OCI-LY7 (cell line): ENCODE measurements at places on chromosomes 5 and 9.

DNA sequence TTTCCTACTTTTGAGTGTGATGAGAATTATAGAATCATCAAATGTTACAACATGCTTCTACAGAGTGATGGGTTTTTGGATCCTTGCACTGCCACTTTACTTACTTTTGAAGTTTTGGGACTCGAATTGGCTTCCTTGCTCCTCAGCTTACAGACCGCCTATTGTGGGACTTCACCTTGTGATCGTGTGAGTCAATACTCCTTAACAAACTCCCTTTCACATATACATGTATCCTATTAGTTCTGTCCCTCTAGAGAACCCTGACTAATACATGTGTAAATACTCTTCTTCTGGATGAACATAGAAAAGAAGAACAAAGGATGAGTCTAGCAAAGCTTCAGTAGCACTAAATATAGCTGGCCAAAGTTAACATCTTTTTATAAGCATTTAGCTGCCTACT lies 98.7 kb upstream of the PDE4D start:
- no peak for DNase-seq

- DNase-seq, result no peak
Observed at GRCh38 chr5:93289942-93290341, 291.1 kb downstream of the NR2F1-AS1 start.

DNA sequence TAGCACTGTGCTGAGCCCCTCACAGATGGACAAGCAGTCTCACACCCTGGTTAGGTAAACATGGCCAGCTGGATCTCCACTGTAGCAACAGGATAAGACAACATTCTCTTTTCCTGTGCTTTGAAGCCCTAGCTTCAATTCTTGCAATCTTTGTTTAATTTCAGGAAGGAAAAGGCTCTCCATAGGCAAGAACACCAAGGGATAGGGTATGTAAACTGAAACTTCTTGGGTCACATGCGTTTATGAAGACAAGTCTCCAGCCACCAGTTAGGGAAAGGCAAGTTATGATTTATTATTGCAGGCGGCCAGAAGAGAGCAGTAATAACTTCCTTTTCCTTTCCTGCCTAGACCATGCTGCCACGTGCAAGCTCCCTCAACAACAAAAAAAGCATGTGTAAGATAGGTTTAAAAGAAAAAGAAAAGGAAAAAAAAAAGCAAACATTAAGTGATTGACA lies 50.1 kb upstream of the POU5F2 start:
- no peak for DNase-seq

DNA sequence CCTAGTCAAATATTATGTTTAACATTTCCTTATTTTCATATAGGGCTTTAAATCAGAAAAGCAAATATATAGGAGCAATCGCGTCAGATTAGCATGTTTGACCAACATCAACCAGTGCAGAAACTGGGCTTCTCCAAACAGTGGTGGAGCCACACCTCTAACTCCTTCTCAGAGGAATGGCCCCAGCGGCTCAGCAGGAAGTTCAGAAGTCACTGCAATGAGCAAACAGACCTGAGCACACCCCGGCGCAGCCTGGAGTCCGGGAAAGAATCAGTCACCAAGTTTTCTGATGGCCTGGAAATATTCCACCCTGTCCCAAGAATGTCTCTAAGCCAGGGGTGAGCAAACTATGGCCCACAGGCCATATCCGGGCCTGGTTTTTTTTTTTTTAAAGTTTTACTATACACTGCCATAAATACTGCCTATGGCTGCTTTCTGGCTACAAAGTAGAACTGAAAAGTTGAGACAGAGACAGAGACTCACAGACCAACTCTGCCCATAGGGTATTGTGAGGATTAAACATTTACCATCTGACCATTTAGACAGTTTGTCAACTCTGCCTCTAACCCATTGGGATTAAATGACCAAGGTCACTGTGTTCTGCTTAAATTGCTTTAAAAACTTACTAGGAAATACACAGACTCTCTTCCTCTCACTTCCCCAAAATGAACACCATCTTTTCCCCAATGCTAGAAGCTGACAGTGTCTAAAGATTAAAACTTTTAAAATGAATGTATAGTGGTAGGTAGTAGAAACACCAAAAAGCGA lies 5.4 kb downstream of the GOLM1 start:
- no peak for DNase-seq

GRCh38 chr9:109497226-109498153 lies 617 bp downstream of the PTPN3 start:
- DNase-seq, result no peak

GRCh38 chr9:36603006-36603405 lies 30.3 kb downstream of the MELK start:
- no peak for DNase-seq

- no peak for DNase-seq
Observed at GRCh38 chr9:34961574-34962490, 3.7 kb downstream of the PHF24 start.

DNA sequence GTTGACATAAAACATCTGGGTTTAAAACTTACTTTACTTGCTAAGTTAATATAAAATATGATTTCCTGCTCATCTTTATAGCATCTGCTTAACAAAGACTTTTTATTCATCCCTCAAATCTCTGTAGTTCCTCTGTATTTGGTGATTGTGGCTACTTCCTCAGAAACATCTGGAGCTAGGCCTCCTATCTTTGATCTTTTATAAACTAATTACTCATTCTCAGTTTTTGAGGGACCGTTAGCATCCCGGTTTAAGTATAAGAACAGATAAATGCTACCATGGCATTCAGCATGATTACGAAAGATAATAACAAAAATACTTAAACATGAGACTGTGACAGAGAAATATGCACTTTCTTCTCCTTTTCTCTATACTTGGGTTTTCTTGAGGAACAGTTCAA lies 85.3 kb downstream of the SLC38A9 start:
- DNase-seq, result no peak

GRCh38 chr5:75023368-75024159 lies 28.8 kb downstream of the GCNT4 start:
- no peak for DNase-seq

DNA sequence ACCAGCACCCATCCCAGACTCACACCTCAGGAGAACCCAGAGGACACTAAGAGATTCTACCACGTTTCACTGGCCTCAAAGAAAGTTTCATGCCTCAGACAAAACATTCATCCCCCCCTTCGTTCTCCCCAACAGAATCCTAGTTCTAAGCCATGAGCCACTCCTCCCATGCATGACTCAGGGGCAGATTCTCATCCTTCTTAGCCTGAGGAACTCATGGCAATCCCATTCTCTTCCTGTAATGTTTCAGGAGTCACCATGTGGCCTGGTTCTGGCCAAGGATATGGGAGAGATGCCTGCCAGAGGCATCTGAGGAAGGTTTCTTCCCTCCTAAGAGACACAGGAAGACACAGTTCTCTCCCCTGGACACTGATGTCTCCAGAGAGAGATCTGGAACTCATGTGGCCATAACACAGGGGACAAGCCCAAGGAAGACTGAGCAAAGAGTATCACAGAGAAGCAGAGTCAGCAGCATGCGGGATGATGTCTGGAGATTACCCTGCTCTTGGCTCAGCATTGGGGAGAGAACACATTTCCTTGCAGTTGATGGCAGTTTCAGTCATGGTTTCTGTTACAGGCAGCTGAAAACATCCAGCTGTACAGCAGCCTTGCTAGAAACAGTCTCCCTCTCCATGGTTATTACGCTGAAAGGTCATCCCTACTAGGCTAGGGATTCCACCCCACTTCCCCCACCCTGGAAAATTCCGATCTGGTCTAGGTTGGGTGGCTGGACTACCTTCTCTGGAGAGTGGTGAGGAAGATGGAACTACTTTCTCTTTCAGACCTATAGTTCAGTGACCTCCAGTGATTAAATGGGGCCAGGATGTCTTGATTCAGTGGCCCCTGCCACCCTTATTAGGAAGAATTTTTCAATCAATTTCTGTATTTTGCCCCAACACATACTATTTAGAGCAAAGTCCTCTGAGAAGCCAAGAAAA lies 115.4 kb downstream of the ZNF608 start:
- DNase-seq, result no peak
